ENCODE measurements at places on chromosomes 12 and 14.
A peak's percentile ranks its signal among the peaks of the same experiment; 100 is the strongest.

GRCh38 chr12:78885466-78885865, 20.9 kb downstream of the SYT1 start:
- DNase-seq = peak; percentile 67

DNA sequence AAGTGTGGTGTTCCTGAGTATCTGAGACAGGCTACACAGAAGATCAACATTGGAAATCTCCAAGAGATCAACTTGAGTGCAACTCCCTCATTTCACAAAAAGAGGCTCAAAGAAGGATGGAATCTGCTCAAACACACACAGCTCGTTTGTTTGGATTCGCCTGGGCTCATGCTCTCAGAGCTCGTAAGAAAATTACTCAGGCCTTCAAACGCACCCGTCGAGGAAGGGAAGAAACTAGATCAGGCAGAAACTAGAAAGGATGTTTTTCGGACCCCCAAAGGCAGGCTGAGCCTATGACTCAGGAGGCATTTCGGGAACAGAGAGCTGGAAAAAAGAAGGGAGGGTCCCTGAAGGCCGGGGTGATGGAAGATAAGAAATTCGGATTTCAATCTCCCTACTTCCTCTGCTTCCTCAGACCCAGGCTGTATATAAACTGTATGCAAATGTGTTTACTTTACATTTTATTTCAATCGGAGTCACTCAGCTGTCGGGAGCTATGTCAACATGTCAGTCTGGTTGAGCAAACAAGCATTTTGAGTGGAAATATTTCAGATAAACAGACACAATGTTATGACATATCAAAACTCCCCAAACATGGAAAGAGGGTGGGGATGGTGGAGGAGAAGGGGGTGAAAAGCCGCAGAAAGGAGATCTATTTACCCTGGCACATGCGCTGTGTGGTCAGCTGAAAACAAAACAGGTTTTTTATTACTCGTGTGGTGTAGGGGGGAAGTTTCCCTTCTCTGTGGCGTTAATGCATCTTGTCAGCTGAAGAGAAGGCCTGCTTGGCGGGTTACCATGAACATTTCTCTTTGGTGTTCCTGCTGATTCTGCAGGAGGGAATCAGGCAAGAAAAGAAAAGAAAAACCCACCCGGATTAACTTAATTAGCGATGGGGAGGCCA, 129.1 kb upstream of the TBX3 start:
- no peak for DNase-seq

GRCh38 chr12:25107920-25108319, 87.0 kb downstream of the DNAI7 start:
- no peak for DNase-seq

GRCh38 chr14:89911010-89911919, 43.3 kb downstream of the EFCAB11 start:
- no peak for DNase-seq

DNA sequence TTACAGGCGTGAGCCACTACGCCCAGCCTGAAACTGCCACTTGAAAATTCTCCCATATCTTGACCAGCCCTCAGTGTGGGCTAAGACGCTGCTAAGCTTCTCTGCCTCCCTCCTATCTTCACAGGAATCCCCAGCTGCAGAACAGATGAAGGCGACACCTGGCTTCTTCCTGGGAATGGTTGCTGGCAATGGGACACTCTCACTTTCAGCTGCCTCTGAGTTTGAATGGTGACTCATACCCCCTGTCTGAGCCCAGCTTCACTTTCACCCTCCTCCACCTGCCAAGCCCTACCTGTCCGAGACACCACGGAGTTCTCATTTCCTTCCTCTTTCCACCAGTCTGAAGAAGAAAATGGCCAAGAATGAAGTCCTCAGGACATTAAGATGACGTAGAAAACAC, 18.3 kb upstream of the VASH1 start:
- peak; percentile 50 for DNase-seq

All from NCI-H524 (cell line).